Lung (tissue), 17 donors: ENCODE measurements at places on chromosomes 4 and X. TPM values are rescaled to one million over a fixed set of nuclear protein-coding genes. Genes with fewer than 3 reads are reported as not detected.

Gene SPACA5
- not detected for polyA plus RNA-seq

Gene CENPVL2
- not detected for polyA plus RNA-seq

Gene PJA1
- polyA plus RNA-seq, result 12.1 TPM

Gene TBC1D14
- polyA plus RNA-seq, result 58.6 TPM

Gene HTN3
- not detected for polyA plus RNA-seq

Gene LDB2
- polyA plus RNA-seq, result 18.1 TPM

Gene SH3TC1
- 34.5 TPM for polyA plus RNA-seq

Gene CFAP47
- 0.83 TPM for polyA plus RNA-seq

Gene BGN
- 104 TPM for polyA plus RNA-seq

Gene CENPVL3
- polyA plus RNA-seq, result not detected

Gene PDE6B
- 7.6 TPM for polyA plus RNA-seq

Gene IQCM
- polyA plus RNA-seq, result not detected

Gene S100P
- polyA plus RNA-seq, result 118 TPM

Gene ASB11
- polyA plus RNA-seq, result 0.06 TPM

GRCh38 chr4:185002784-185003183 lies 15.5 kb upstream of the HELT start:
- H3K4me1 ChIP-seq, result no peaks in the 10 kb centered on the region
- no peaks in the 10 kb centered on the region for H3K36me3 ChIP-seq
- no peak overlapping the region for H3K4me3 ChIP-seq
- H3K27ac ChIP-seq, result no peak overlapping the region
- no peak for DNase-seq

- no peaks in the 10 kb centered on the region for H3K27me3 ChIP-seq
- H3K36me3 ChIP-seq, result no peaks in the 10 kb centered on the region
- no peaks in the 10 kb centered on the region for H3K4me1 ChIP-seq
- no peak for DNase-seq
- H3K4me3 ChIP-seq, result no peak overlapping the region
Measured at GRCh38 chr4:160019936-160020335, 917.1 kb downstream of the RAPGEF2 start.

DNA sequence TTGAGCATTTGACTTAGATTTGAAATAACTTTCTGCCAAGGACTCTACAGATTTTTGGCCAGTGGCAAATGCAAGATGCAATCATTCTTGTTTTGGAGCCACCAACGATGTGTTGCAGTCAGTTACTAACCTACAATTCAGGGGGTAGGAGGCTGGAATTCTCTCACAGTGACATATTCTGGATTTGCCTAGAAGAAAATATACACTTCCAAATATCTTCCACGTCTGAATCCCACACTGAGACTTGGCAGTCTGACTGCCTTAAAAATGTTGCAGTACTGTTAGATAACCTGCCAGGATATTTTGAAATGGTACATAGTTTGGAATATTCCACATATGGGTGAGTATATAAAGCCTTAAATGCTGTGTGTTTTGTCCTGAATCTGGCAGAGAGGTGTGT lies 27.6 kb upstream of the AGTR2 start:
- H3K4me3 ChIP-seq, result no peak overlapping the region
- H3K4me1 ChIP-seq, result no peaks in the 10 kb centered on the region
- no peak overlapping the region for H3K27ac ChIP-seq

DNA sequence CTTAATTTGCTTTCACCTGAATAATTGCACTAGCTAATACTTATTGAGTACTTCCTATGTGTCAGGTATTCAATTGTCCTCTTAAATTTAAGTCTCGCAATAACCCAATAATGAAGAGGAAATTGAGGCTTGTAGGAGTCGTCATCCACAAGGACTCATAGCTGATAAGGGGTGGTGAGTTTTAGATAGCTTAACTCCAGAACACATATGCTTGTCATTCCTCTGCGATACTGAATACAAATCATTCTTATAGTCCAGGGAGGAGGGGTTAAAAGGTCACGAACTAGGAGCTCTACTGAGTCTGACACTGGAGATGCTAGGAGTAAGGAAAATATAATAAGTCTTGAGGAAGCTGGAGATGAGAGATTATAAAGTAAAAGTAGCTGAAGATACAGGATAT lies 1.4 kb upstream of the PACRGL start:
- peaks cover 4% of the 10 kb centered on the region for H3K36me3 ChIP-seq
- H3K4me3 ChIP-seq, result no peak overlapping the region
- no peaks in the 10 kb centered on the region for H3K27me3 ChIP-seq
- H3K27ac ChIP-seq, result no peak overlapping the region

- H3K4me3 ChIP-seq, result no peak overlapping the region
- H3K27me3 ChIP-seq, result no peaks in the 10 kb centered on the region
- no peaks in the 10 kb centered on the region for H3K4me1 ChIP-seq
- H3K36me3 ChIP-seq, result no peaks in the 10 kb centered on the region
- H3K27ac ChIP-seq, result no peak overlapping the region
Measured at GRCh38 chr4:57159866-57160265, 49.7 kb upstream of the IGFBP7 start.

DNA sequence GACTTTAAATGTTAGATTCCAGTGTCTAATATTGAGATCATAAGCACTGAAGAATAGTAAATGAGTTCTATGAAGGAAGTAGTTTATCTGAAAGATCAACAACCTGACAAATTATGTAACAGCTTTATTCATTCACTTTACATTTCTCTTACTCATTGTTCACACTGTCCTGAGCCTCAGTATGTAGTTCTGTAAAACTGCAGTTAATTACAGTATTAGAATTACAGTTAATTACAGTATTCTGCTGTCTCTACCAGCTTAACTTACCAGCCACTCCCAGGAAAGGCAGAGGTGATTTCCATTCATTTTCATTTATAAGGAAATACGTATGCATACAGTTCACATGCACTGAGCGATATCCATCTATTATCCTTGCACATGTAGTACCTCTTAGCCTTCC lies 32.7 kb downstream of the NFKB1 start:
- no peak for DNase-seq
- no peaks in the 10 kb centered on the region for H3K27me3 ChIP-seq
- no peak overlapping the region for H3K4me3 ChIP-seq
- H3K36me3 ChIP-seq, result peaks cover 5% of the 10 kb centered on the region

- DNase-seq, result no peak
- no peak overlapping the region for H3K4me3 ChIP-seq
- H3K4me1 ChIP-seq, result no peaks in the 10 kb centered on the region
- H3K27ac ChIP-seq, result no peak overlapping the region
- H3K27me3 ChIP-seq, result no peaks in the 10 kb centered on the region
- H3K36me3 ChIP-seq, result no peaks in the 10 kb centered on the region
Measured at GRCh38 chrX:106903856-106904528, 851 bp upstream of the RIPPLY1 start.

DNA sequence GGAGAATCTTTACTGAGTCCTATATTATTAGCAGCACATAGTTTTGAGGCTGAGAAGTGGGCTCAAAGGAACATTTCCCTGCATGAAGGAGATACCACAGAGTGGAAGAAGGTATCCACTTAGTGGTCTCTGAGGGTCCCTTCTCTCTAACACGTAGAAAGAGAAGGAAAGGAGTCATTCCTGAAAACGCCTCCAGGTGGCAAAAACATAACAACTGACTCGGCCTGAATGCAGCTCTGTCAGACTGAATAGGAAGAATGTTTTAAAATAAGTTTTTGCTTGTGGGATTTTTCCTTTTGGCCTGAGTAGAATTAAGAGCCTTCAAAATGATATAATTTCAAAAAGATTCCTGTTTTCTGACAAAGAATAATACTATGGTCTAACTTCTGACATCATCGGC lies 23.3 kb downstream of the RPGR start:
- H3K27me3 ChIP-seq, result peaks cover 22% of the 10 kb centered on the region
- no peak overlapping the region for H3K27ac ChIP-seq
- H3K4me1 ChIP-seq, result no peaks in the 10 kb centered on the region
- H3K4me3 ChIP-seq, result no peak overlapping the region
- no peaks in the 10 kb centered on the region for H3K36me3 ChIP-seq
- DNase-seq, result no peak

GRCh38 chrX:145840531-145840930 lies 22.9 kb downstream of the SLITRK2 start:
- H3K27ac ChIP-seq, result no peak overlapping the region
- no peaks in the 10 kb centered on the region for H3K36me3 ChIP-seq
- DNase-seq, result no peak
- H3K27me3 ChIP-seq, result no peaks in the 10 kb centered on the region
- no peak overlapping the region for H3K4me3 ChIP-seq

DNA sequence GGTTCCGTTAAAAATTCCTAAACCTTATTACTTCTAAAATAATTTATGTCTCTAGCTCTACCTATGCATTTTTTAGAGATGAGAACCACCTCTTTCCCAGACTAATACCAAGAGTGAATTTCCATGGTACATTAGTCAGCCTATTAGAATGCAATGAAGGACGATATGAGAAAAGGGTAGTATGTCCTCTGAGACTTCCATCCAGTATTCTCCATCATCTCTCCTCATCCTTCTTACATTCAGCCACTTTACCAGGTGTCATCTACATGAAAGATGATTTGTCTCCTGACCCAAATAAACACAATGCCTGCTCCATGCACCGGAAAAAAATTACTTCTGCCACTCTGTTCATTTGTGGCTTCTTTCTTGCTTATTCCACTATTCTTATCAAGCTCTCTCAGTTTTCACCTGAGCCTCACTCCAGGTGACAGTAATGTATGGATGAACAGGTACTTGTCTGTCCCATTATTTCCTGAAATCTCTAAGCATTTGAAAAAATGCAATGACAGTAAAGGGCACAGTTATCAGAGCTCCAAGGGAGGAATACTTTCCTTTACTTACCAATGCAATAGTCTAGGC lies 97.9 kb downstream of the MAB21L2 start:
- H3K27me3 ChIP-seq, result no peaks in the 10 kb centered on the region
- no peak overlapping the region for H3K27ac ChIP-seq
- no peak overlapping the region for H3K4me3 ChIP-seq
- peaks cover 2% of the 10 kb centered on the region for H3K36me3 ChIP-seq
- H3K4me1 ChIP-seq, result no peaks in the 10 kb centered on the region

GRCh38 chr4:163536091-163536490 lies 41.6 kb downstream of the TMA16 start:
- H3K27ac ChIP-seq, result no peak overlapping the region
- peak; percentile 60 for DNase-seq
- H3K4me1 ChIP-seq, result no peaks in the 10 kb centered on the region
- no peak overlapping the region for H3K4me3 ChIP-seq
- peaks cover 3% of the 10 kb centered on the region for H3K36me3 ChIP-seq

GRCh38 chr4:137694138-137694537 lies 161.8 kb upstream of the PCDH18 start:
- no peak for DNase-seq
- H3K27ac ChIP-seq, result no peak overlapping the region
- H3K27me3 ChIP-seq, result no peaks in the 10 kb centered on the region
- no peak overlapping the region for H3K4me3 ChIP-seq
- peaks cover 4% of the 10 kb centered on the region for H3K4me1 ChIP-seq

DNA sequence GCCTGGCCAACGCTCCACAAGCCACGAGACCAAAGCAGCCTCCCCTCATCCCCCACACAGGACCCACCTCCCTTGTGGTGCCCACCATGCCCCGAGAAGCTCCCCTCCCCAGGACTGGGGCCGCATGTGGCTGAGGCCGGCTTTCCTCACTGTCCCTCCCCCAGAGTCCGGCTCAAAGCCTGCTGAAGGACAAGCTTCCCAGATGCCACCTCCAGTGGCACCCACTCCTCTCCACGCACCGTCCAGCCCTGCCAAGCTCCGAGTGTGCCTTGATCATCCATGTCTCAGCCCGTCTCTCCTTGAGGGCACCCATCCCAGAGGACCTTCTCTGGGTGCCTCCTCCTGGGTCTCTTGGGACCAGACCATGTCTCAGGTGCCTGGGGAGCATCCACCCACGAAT lies 58.8 kb upstream of the MXD4 start:
- no peak overlapping the region for H3K4me3 ChIP-seq
- H3K4me1 ChIP-seq, result no peaks in the 10 kb centered on the region
- no peak overlapping the region for H3K27ac ChIP-seq
- no peaks in the 10 kb centered on the region for H3K36me3 ChIP-seq
- DNase-seq, result no peak

GRCh38 chr4:158861281-158861680 lies 92.5 kb downstream of the FNIP2 start:
- H3K4me1 ChIP-seq, result no peaks in the 10 kb centered on the region
- H3K27ac ChIP-seq, result no peak overlapping the region

GRCh38 chrX:154827194-154828015 lies 7.1 kb downstream of the SMIM9 start:
- H3K4me3 ChIP-seq, result no peak overlapping the region
- no peaks in the 10 kb centered on the region for H3K4me1 ChIP-seq
- DNase-seq, result no peak
- H3K27ac ChIP-seq, result no peak overlapping the region
- H3K27me3 ChIP-seq, result no peaks in the 10 kb centered on the region

DNA sequence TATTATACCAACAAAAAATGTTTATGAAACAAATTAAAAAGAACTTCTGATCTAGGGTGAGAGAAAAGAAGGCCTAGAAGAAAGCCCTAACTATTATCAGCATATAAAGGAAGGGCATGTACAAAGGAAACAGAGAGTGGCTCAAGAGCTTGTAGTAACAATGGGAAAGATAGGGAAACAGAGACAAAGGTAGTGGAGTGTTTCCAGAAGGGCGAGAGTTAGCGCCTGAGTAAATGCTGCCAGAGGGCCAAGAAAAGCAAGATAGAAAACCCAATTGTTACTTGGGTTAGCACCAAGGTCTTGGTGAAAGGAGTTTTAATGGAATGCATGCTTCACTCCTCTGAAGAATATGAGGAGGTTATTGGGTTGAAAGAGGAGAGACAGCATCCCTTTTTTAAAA lies 16.5 kb upstream of the MSL3 start:
- no peaks in the 10 kb centered on the region for H3K36me3 ChIP-seq
- H3K27me3 ChIP-seq, result peaks cover 10% of the 10 kb centered on the region
- no peaks in the 10 kb centered on the region for H3K4me1 ChIP-seq
- no peak overlapping the region for H3K27ac ChIP-seq

- H3K4me3 ChIP-seq, result no peak overlapping the region
- no peaks in the 10 kb centered on the region for H3K36me3 ChIP-seq
- H3K4me1 ChIP-seq, result peaks cover 6% of the 10 kb centered on the region
- H3K27me3 ChIP-seq, result peaks cover 10% of the 10 kb centered on the region
- H3K27ac ChIP-seq, result no peak overlapping the region
Measured at GRCh38 chrX:9650091-9650490, 115.6 kb downstream of the GPR143 start.

GRCh38 chr4:8771666-8772065 lies 100.0 kb downstream of the HMX1 start:
- H3K27me3 ChIP-seq, result no peaks in the 10 kb centered on the region
- no peaks in the 10 kb centered on the region for H3K36me3 ChIP-seq
- H3K4me3 ChIP-seq, result no peak overlapping the region
- H3K27ac ChIP-seq, result no peak overlapping the region

GRCh38 chr4:53598483-53598882 lies 7.2 kb upstream of the LNX1 start:
- H3K27ac ChIP-seq, result no peak overlapping the region
- H3K4me3 ChIP-seq, result no peak overlapping the region
- DNase-seq, result no peak
- H3K36me3 ChIP-seq, result no peaks in the 10 kb centered on the region
- no peaks in the 10 kb centered on the region for H3K27me3 ChIP-seq

- H3K27me3 ChIP-seq, result no peaks in the 10 kb centered on the region
- no peaks in the 10 kb centered on the region for H3K36me3 ChIP-seq
- DNase-seq, result peak; percentile 18
- H3K4me3 ChIP-seq, result no peak overlapping the region
- no peak overlapping the region for H3K27ac ChIP-seq
Measured at GRCh38 chrX:27336466-27337091, 126.6 kb downstream of the PPP4R3C start.

GRCh38 chr4:185904381-185904780 lies 92.4 kb upstream of the SORBS2 start:
- H3K4me3 ChIP-seq, result no peak overlapping the region
- H3K27me3 ChIP-seq, result no peaks in the 10 kb centered on the region
- H3K4me1 ChIP-seq, result no peaks in the 10 kb centered on the region
- H3K36me3 ChIP-seq, result no peaks in the 10 kb centered on the region
- DNase-seq, result no peak
- H3K27ac ChIP-seq, result no peak overlapping the region
